Stimulated activated CD4-positive, alpha-beta T cell treated with anti-CD3 and anti-CD28 coated beads, Interleukin-4, amount 100 ng/mL, for 1 hour (primary cell): ENCODE measurements at places on chromosomes 4 and X.

- DNase-seq = no peak
These were observed 15.7 kb downstream of the SUPT20HL2 start for GRCh38 chrX:24298191-24298590.

DNA sequence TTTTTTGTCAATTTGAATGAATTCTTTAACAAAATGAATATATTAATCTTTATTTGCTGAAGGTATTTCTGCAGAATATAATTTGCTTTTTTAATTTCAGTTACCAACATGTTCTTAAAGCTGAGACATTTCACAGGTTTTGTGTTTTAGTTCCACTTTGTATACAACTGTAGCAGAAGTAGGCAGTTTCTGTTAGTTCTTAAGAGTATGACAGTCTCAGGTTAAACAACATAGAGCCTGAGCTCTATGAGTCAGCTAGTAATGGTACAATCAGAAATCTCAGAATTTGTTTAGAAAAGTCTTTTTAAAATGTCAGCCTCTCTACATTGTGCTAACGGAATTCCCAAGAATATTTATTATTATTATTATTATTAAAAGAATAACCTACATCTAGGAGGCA lies 50.4 kb downstream of the GSTCD start:
- no peak for DNase-seq

- no peak for DNase-seq
These were observed 5.4 kb upstream of the NUDT9 start for GRCh38 chr4:87416965-87417364.

DNA sequence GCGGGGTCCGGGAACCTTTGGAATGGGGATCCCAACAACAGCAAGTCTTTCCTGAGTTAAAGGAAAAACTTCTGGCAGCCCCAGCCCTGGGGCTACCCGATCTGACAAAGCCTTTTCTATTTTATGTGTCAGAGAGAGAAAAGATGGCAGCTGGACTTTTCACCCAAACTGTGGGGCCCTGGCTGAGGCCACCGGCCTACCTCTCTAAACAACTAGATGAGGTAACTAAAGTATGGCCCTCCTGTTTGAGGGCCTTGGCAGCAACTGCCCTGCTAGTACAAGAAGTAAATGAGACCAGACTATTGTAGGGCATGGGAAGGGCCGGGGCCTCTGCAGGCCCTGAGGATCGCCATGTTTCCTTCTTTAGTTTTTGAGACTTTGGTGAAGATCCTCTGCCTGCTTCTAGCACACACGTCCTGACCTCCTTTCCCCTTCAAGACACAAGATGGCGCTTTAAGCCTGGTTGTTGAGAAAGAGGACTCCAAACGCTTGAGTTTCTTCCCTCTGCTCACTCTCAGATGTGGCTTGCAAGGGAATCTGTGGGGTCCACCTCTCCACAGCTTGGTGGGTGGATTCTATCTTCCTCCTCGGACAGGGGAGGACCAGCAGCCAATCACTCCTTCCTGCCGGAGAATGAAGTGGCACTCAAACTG lies 18.5 kb upstream of the DRD5 start:
- no peak for DNase-seq

DNA sequence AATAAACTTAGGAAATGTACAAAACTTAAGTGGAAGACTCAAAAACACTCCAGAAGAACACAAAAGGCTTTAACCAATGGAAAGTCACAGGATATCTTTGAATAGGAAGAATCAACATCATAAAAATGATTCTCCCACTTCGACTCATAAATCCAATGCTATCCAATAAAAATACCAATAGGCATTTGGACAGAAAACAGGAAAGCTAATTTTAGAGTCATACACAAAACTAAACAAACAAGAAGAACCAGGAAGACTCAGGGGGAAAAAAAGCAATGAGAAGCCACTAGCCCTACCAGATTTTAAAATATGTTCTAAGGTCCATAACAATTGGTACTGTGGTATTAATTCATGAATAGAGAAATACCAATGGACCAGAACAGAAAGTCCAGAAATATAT lies 28.2 kb downstream of the SLC9A7 start:
- DNase-seq = no peak

- no peak for DNase-seq
These were observed 82.3 kb downstream of the SPRY1 start for GRCh38 chr4:123478859-123479345.
